ENCODE measurements at places on chromosomes 5 and 9. TPM values are rescaled to one million over a fixed set of nuclear protein-coding genes. Genes with fewer than 3 reads are reported as not detected.

Gene RNF183
- not detected for total RNA-seq

Gene CORO2A
- 2.4 TPM for total RNA-seq

Gene P4HA2
- total RNA-seq, result 146 TPM

Gene IRX1
- not detected for total RNA-seq

Gene TPPP
- total RNA-seq, result 0.15 TPM

Gene SPATA31D4
- total RNA-seq, result not detected

Gene MARVELD2
- total RNA-seq, result 0.06 TPM

Gene FOXD4
- total RNA-seq, result 0.44 TPM

Gene BRINP1
- not detected for total RNA-seq

Gene SLC6A7
- total RNA-seq, result not detected

Measured in HFFc6 (cell line).